ENCODE measurements at places on chromosomes 4 and X.

GRCh38 chr4:108834835-108835384, 72.1 kb upstream of the ETNPPL start:
- DNase-seq, result no peak

- DNase-seq, result no peak
These were observed 47.4 kb downstream of the FGF2 start for GRCh38 chr4:122873821-122874593.

DNA sequence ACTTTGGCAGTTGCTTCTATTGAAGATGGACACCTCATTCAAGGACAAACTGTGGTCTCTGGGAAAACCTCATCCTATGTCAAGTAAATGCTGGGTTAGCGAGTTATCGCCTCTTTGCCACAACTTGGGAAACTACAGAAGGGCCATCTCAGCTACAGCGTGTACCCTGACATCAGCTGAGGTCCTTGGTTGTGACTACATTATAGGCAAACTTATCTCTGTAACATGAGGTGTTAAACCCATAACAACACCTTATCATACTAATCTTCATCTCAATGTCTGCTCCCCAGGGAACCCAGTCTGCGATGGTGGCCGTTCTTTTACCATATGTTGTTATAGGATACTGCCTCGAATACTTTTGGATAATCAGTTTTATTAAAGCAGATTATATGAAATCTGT, 1862.7 kb downstream of the STIM2 start:
- DNase-seq, result no peak

DNA sequence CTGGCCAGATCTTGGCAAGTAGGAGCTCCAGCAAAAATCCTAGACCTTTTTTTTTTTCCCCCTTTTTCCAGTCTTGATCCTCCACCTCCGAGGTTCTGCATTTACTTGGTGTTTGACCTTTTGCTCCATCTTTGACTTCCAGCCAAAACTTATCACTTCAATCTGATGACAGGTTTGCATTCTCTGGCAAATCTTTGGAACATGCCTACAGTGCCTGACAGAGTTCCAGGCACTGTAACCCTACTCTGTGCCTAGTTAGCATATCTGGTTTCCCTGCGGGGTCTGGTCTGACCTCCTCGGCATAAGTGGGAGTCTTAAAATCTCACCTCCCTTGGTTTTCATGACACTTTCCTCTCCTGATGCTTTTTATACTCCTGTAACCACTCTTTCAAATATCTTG, 39.4 kb upstream of the NR3C2 start:
- DNase-seq, result no peak

- DNase-seq, result no peak
These were observed at the start of gene GPM6B for GRCh38 chrX:13816643-13817627. Gene GPM6B, minus strand, starts transcription at chrX:13817093. Its CDS starts 189 bp downstream, at chrX:13816904.

- DNase-seq, result no peak
These were observed 59.1 kb downstream of the ZFX start for GRCh38 chrX:24208496-24209240.

DNA sequence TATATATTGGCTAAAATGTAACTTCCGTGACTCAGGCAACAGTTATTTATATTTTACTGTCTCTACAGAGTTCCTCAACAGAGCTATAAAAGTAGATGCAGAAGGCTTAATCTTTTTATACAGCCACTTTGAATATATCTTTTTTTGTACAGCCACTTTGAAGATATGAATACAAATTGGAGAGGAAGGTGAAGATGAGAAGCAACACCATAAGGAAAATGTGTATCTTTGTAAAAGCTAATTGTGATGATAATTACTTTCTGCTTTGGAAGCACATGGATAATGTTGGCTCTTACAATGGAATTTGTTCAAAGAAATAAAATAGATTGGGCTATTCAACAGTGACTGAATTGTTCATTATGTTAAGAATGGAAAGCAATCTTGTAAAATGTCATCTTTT, 205.8 kb downstream of the ARAP2 start:
- DNase-seq, result no peak

- no peak for DNase-seq
These were observed 47.6 kb downstream of the GRK4 start for GRCh38 chr4:3010998-3011397.

GRCh38 chrX:74602142-74602541, 12.3 kb downstream of the RLIM start:
- DNase-seq, result no peak

GRCh38 chrX:139106069-139106468, 394.6 kb upstream of the FGF13 start:
- no peak for DNase-seq

- DNase-seq, result no peak
These were observed 1.5 kb upstream of the COMMD8 start for GRCh38 chr4:47465004-47465403.

GRCh38 chr4:72442715-72443114, 126.3 kb downstream of the ADAMTS3 start:
- DNase-seq, result no peak

- DNase-seq, result no peak
These were observed 103.9 kb upstream of the MAOA start for GRCh38 chrX:43552156-43552555.

DNA sequence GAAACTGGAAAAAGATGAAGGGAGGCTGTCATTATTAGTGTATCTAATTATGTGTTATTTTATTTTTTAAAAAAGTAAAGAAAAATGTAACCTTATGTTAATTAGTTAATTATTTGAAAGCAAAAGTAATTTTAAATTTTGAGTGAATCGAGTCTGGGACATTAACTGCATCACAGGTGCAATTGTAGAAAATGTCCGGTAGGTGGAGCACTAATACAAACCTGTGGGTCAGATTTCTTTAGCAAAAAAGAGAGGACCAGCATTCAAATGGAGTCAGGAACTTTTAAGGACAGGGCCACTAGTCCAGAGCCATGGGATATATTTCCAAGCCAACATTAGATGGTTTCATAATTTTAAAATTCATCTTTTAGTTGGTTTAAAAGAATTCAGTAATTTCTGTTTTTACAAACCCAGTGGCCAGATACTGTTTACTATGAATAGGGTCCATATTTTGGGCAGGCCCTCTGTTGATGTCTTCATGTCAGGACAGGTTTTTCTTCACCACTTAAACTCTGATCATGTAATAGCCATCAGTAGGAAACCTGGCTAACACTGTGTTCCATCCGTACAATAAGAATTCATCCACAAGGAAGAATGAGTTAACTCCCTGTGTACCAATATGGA, 27.2 kb downstream of the BST1 start:
- peak; percentile 7 for DNase-seq

DNA sequence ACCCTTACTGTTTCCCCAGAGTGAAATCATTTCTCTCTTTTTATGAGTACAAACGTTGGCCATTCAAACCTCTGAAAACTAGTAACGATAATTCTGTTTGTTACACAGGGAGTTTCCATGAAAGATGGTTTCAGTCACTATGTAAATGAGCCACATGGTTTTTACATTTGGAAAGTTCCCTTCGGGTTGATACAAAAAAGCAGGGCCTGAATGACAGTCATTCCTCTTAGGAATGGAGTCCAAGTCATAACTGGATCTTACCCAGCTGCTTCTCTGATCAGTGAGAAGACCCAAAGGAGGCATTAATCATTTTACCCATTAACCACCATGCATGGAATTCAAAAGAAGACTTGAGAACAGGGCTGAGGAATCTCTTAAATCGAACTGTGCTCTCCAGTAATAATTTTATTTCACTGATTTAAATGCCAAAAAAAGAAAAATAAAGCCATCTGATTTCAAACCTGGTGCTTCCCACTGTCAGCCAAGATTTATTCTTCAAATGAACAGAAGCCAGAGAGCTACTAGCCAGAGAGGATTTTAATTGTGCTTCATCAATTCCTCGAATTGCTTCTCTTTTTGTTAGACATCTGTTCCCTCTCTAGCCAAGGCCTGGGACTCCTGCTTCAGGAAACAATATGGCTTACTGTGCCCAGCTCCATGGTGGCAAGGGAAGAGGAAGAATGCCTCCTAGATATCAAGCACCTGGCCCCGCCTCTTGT, 3.2 kb downstream of the SOWAHB start:
- no peak for DNase-seq

GRCh38 chr4:82500435-82501153, 61.2 kb downstream of the TMEM150C start:
- no peak for DNase-seq

- DNase-seq, result no peak
These were observed 2.7 kb upstream of the NEUROG2 start for GRCh38 chr4:112518675-112519074.

DNA sequence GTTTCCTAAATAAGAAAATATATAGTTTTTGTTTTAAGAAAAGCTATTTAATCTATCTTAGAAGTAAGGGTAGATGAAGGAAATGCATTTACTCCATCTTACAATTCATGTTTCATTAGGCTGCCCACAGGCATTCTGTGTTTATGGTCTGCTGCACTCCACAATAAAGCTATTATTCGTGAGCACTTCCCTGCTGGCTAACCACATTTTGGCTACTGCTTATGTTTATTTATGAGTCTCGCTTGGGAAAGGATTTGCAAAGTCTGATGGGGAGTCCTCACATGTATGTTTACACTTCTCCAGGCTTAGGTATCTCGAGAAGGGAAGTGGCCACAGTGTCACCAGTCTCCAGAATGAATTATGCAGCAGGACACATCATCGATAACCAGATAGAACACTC, 260.8 kb upstream of the VCX start:
- no peak for DNase-seq

GRCh38 chr4:36493251-36493650, 211.8 kb downstream of the DTHD1 start:
- no peak for DNase-seq

DNA sequence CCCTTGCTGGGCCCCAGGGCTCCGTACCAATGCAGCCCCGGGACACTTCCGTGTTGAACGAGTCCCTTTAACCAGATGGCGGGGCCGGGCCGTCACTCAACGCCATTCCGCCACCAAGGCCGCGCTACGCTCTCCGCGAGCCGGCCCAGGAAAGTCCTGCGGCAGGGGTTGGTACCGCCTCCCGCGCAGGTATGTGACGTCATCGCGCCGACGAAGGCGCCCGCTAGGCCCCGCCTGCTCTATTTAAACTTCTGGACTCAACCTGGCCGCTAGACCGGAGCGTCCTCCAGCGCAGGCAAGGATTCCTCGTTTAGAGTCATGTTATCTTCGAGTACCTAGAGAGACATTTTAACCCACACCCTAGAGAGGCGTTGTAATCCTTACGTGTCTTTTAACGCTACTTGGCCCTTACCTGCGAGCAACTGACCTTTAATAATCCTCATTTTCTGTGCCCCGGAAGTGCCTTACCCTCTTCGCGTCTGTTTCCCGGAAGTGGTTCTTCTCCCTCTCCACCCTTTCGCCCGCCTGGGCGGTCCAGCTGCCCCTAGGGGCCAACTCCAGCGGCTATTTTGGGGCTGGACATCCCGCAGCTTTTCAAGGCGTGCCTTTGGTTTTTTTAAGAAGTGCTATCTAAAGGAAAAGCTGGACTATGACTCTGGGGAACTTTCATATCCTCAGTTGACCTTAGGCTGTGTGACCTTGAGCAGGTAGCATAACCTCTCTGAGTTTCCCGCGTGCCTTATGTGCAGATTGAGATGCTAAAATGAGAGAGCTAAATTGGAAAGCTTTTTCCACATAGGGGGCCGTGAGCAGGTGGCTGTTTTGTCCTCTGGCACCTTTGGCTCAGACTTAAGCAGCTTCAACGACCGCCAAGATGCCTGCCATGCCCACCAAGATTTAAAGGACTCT, at the start of gene PNPLA4:
Gene PNPLA4, minus strand, starts transcription at position 155 of the 909 bp plus-strand sequence. CDS start 1,294 bp downstream, outside the sequence.
- DNase-seq, result peak; percentile 75

DNA sequence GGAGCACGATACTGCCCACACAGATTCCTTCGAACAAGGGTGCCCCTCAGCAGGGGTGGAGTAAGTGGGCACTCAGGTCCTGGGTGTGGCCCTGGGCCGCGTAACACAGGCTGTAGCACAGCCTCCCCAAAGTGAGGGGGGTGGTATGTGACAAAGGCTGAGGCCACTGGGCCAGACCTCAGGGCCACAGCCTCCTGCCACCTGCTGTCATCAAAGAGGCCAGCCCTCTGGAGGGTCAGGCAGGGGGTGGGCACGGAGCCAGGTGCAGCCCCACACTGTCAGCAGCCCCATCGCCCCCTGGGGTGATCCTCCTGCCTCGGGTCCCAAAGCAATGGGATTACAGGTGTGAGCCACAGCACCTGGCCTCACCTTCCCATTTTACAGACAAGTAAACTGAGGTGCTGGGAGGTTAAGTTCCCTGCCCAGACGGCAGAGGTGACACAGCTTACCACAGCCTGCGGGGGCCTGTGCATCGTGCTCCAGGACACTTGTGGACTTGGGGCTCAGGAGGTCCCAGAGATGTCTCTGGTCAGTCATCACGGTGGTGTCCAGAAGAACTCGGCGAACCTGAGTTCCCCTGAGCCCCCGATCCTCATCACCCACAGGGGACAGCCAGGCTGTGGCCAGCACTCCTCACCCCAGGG, 27.5 kb upstream of the MXD4 start:
- DNase-seq, result no peak

Data from T follicular helper cell (primary cell).